AG20443 (cell line): ENCODE measurements at places on chromosomes 7 and 10.
A peak's percentile ranks its signal among the peaks of the same experiment; 100 is the strongest.

GRCh38 chr10:119219871-119220270, 12.5 kb downstream of the GRK5 start:
- DNase-seq: peak; percentile 58

DNA sequence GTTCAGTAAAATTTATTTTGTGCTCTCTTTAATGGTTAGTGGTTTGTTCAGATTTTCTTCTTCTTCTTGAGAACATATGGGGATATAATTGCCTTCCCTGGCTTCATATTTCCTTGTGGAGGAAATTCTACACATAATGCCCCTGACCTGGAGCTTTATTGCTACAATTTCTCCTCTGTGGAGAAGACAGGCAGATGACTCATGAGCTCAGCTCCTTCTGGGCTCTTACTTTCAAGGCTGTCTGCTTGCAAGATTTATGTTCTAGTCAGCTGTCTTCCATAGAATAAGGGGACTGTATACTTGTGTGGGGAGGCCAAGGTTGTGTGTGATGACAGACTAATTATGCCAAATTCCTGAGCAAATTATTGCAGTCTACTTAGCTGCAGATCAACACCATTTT, 1.6 kb downstream of the LRRD1 start:
- peak; percentile 7 for DNase-seq

GRCh38 chr7:26398756-26399509, 107.3 kb downstream of the SNX10 start:
- peak; percentile 55 for DNase-seq

GRCh38 chr7:50834031-50834535, 51.4 kb upstream of the GRB10 start:
- DNase-seq: no peak

DNA sequence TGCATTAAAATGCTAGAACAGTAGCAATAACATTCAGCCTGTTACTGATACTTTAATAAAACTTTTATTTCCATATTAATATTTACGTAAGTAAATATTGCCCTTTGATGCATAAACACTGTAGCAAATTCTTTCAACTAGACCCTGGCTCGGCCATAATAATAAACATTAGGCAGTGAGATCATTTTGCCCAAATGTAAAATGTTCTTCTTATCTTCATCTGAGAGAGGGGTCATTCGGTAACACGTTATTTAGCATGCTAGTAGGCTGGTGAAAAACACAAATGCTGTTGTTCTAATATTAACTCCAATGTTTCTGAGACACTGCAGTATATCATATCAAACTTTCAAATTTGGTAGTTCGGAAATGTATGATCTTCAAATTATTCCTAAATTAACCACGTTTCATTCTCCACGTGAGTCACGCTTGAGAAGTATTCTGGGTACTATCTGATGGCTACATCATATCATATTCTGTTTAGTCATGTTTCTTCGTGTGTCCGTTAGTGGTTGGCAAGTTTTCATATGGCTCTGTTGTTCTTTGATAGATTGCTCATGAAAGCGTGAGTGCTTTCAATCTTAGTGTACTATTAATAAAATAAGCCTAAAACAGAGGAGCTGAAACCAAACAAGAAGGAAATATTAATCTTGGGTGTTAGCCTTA, 145.8 kb downstream of the NSUN6 start:
- no peak for DNase-seq

GRCh38 chr7:98351136-98351535, 49.8 kb downstream of the BAIAP2L1 start:
- no peak for DNase-seq

- DNase-seq: peak; percentile 29
These were observed 881 bp downstream of the C10orf67 start for GRCh38 chr10:23343591-23344240.

GRCh38 chr7:45224832-45225231, 67.2 kb downstream of the RAMP3 start:
- no peak for DNase-seq

DNA sequence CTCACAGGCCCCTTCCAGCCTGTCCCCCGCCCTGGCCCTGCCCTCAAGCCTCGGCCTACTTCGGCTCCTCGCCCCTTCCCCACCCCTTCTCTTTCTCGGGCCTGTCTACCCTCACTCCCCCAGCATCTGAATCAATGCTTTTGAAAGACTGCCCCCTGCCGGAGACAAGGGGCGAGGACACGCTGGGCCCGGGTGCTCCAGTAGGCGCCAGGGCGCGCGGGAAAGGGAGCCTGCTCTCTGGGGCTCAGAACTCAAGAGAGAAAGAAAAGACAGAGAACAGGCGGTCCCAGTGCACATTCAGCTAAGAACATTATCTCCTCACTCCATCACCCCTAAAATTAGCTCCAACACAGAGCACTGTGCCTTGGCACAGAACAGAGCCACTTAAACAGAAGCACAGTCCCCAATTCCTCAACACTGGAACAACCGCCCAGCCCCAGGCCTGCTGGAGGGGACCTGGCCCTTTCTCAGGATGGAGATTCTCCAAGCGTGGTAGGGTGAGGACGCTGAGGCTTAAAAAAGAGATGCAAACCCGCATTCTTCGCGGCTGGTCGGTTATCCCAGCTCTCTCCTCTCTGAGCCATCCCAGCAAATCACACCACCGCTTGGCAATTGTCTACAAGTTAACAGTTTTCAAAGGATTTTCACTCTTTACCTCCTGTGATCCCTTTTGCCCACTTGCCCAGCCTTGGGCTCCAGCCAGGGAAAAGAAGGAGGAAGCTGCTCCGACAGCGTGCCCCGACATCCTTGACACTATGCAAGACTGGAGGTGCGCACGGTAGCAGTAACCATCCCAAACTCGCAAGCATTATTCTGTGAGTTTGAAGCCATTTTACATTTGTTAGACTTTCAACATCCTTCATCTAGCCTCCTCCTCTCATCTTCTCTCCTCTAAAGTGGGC, 2.1 kb downstream of the GIGYF1 start:
- DNase-seq: peak; percentile 88

- no peak for DNase-seq
These were observed 664.9 kb downstream of the CNTNAP2 start for GRCh38 chr7:146781352-146782116.

DNA sequence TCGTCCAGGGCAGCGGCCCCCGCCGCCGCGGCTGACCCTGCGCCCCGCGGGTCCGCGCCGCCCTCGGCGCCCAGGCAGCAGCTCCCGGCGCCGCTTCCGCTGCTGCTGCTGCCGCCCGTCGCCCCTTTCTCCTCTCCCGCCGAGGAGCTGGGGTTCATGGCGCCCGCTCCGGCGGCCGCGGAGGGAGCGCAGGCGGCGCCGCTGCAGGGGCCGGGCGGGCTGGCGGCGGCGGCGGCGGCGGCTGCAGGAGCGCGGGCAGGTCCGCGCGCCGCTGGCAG, 286 bp downstream of the DGKI start:
- no peak for DNase-seq

GRCh38 chr7:130065500-130066152, 4.7 kb upstream of the KLHDC10 start:
- no peak for DNase-seq

DNA sequence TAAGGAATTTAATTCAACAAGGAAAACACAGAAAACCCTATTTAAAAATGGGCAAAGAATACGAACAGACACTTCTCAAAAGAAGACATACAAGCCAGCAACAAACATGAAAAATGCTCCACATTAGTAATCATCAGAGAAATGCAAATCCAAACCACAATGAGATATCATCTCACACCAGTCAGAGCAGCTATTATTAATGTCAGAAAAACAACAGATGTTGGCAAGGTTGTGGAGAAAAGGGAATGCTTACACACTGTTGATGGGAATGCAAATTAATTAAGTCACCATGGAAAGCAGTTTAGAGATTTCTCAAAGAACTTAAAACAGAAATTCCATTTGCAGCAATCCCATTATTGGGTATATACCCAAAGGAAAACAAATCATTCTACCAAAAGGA, 55.2 kb downstream of the GCC1 start:
- DNase-seq: no peak

- DNase-seq: no peak
These were observed 502.6 kb downstream of the NRG3 start for GRCh38 chr10:82377608-82378007.

DNA sequence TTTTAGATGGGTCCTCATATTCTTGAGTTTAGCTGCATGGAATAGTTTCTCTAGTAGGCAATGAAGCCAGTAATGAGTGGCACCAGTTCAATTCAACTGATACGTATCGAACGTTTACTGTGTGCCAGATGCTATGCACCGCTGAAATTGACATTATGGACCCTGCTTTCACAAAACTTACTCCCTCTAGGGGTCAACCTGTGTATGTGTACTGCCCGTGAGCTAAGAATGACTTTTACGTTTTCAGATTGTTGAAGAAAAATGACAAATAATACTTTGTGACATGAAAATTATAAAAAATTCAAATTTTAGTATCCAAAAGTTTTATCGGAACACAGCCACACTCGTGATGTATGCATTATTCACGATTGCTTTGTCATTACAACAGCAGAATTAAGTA, 95.5 kb downstream of the ZMYND11 start:
- no peak for DNase-seq

- DNase-seq: no peak
These were observed 9.8 kb upstream of the SAMD8 start for GRCh38 chr10:75101416-75102251.

DNA sequence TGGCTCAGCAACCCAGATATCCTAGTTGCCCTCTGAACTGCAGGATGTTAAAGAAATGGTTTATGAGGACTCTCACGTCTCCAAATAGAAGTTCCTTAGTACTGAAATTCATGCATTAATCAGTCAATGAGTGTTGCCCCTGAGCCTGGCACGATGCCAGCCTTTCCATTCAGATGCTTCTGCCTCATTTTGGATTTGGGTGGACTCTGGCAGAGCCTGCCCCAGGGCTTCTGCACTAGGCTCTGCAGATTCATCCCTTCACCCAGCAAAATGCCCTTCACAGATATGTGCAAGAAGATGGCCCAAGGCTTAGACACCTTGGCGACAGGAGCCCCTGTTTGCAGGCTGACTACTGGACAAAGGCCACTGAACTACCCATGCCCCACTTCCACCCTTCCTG, 747.8 kb downstream of the GRID1 start:
- no peak for DNase-seq

DNA sequence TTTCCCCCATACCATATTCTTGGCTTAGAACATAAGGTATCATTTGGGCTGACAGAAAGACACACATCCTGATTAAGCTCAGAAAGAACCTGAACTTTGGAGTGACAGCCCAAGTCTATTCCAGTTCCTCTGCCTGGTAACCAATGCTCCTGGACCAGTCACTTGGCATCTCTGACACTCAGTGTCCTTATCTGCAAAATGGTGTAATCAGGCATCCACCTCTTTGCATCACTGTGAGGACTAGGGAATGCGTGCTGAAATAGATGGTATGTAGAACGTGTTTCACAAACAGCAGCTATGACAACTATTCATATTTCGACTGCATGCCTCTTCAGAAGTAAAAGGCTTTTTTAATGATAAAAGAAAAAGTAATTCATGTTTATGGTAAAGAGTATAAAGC, 26.2 kb upstream of the PIK3AP1 start:
- no peak for DNase-seq
